ENCODE measurements at places on chromosomes 7 and 10.

DNA sequence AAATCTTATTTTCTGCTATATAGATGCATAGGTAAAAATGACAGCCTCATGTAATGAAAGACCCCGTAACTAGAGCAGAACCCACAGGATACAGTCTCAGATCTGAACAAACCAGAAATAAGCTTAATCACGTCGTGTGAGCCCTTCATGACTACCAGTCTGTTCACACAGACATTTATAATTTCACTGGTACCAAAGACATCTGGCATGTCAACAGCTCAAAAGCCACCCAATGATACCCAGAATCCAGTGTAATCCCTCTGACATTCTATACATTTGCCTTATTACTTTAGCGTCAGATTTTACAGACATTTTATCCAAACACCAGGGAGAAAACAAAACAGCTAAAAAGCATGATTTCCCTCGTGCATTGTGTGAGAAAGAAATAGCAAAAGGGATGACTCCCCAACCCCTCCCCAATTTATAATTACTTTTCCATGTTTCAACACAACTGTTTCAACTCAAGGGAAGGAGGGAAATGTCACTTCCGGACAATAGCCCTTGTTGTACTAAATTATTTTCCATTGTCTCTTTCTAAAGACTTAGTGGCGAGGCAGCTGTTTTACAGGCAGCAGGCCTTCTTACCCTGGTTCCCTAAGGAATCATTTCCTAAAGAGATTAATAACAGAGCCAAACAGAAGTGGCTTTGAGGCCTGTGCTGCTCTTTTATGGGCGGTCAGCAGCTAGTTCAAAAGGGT, 33.2 kb downstream of the DOCK4 start:
- no peak for DNase-seq

DNA sequence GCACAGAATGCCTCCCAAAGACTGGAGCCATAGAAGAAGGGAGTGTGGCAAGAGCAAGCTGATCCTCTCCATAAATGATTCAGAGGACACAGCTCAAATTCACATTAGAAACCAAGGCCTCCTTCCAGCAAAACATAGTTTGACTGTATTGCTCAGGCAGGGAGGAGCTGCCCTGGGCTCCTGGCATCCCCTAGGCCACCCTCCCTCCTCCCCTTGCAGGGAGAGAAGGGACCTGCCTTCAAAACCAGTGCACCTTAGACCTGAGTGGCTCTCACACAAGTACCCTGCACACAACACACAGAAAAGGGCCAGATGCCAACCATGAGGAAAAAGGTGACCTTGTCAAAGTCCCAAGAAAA, 64.7 kb downstream of the CREB3L2 start:
- DNase-seq, result no peak

GRCh38 chr10:36256166-36256565, 614.1 kb upstream of the FZD8 start:
- DNase-seq, result no peak

GRCh38 chr7:2638224-2638991, 6.6 kb downstream of the TTYH3 start:
- DNase-seq, result no peak

DNA sequence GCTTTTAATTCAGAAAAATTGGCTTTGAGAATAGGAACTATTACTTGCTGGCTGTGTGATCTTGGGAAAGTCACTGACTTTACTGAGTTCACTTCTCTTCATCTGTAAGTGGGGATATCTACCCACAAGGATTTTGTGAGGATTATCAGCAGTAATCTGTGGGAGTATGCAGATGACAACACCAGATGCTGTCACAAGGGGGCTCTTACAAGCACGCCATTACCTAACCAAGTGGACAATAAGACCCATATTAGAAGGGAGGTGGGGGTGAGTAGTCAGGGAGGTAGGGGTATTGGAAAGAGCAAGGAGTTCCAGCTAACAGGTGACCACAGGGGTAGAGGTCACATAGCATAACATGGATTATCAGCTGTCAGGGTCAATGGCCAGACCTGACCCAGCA, 569.4 kb downstream of the SUGCT start:
- DNase-seq, result no peak

DNA sequence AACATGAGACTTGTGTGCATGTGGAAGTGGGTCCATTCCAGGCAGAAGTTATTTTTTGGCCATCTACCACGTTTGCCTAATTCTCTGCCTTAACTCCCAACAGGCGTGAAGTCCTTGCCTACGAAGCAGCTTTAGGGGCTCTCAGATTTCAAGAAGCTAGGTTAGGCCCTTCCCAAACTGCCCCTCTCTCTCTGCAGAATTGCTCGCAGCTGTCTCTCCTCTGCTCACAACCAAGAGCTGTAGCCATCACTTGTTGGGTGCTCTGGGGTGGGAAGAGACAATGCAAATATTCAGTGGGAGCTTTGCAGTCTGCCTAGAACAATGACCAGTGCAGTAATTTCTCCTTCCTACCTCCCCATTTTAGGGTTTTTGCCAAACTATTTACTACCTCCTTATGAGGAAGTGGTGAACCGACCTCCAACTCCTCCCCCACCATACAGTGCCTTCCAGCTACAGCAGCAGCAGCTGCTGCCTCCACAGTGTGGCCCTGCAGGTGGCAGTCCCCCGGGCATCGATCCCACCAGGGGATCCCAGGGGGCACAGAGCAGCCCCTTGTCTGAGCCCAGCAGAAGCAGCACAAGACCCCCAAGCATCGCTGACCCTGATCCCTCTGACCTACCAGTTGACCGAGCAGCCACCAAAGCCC, 24.9 kb downstream of the CYP17A1 start:
- DNase-seq, result no peak

DNA sequence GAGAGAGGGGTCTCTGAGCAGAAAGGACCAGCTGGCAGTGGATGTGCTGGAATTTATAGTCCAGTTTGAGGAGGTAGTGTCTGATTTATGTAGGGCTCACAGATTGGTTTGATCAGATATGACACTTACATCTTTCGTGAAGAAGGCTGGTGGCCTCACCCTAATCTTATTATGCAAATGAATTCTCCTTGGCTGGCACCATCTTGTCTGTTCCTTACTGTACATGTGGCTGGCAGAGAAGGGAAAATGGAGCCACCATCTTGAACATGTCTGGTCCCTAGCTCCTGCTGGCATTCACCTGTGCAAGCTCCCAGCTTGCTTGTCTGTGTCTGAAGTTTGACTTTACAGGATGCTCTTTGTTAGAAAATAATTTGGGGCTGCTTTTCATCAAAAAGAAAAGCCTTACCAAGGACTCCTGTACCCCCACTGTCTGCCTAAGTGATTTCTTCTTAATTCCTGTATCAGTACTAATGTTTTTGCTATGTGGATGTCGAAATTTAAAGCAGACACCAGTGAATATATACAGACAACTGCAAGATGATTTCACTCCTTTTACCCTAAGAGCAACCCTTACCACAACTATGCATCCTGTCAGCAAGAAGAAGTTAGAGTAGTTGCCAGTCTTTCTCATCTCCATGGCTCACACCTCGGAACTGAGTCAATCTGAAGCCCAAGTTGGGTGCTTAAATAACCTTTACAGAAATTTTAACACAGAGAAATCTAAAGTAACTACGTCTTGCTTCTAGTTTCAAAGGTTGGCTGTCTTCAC, 322.0 kb upstream of the SEMA3D start:
- no peak for DNase-seq

DNA sequence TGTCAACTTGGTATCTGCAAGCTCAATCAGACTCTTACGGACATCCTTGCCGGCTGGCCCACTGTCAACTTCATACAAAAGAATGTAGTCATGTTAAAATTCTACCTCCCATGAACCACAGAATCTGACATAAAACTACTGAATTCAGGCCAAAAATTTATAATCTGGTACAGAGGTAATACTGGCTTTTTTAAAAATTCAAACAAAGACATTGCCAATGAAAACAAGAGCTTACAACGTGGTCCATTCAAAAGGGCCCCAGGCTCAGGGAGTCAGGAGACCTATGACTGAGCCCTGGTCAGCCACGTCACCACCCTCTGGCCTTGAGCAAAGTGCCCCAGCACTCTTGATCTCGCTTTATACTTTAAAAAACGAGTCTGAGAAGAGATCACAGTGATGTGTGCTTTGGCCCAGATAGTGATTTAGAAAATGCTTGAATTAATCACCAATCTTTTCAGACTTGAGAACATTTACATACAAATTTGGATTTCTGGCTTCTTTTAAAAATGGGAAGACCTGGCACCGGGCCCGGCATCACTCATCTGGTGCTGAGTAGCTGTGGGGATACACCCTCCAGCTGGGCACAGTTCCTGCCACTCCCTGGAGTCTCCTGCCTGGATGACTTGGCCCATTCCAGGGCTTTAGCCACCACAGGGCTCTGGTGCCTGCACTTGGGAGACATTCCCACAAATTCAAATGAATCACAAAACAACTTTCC, 94.1 kb downstream of the PIP4K2A start:
- no peak for DNase-seq

- no peak for DNase-seq
Observed at GRCh38 chr7:30697719-30698460, 15.6 kb upstream of the CRHR2 start.

GRCh38 chr10:14670551-14671240, 104.0 kb downstream of the FAM107B start:
- no peak for DNase-seq

GRCh38 chr7:42730586-42730985, 181.3 kb downstream of the C7orf25 start:
- DNase-seq, result no peak

DNA sequence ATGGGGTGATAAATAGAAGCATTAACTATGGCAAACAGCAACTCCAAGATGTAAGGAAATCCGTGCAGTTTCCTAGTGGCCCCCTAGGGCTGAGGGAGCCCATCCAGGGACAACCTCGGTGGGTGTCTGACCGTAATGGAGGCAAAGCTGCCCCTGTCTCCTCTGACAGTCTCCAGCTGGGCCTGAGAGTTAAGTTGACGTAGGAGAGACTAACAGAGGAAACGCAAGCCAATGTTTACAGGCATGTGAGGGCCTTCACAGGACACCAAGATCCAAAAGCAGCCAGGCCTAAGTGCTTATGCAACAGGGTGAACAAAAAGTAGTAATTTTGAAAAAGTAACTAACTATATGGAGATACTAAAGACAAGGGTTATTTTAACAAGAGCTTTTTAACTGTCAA, 330.0 kb upstream of the C7orf33 start:
- DNase-seq, result no peak

- DNase-seq, result no peak
Observed at GRCh38 chr10:32893434-32893833, 64.6 kb downstream of the ITGB1 start.

DNA sequence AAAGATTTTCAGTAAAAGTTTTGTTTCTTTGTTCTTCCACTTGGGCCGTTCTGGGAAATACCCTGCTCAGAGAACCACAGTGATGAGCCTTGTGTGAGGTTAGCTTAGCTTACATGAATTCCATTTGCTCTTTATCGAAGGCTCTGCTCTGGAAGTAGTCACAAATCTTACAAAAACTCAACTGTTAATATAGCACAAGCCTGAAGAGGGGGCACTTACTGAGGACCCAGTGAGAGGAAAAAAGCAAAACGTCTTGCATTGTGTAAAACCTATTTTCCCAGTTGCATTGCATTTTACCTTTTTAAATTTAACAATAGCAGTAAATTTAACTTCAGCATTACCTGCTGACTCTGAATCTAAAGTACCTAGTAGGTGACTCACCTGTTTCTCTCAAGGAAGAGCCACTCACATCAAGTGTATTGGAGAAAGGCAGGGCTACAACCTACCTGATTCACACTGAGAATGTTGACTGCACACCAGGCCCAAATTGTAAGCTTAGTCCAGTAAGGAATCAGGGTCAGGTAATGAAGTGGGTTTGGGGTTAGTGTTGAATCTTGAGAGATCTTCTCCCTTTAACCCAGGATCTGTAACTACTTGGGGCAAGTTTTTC, 42.3 kb downstream of the PPP1R17 start:
- DNase-seq, result no peak

GRCh38 chr10:26215935-26216584, 514 bp upstream of the GAD2 start:
- peak; percentile 44 for DNase-seq

- DNase-seq, result no peak
Observed at GRCh38 chr10:6039711-6040110, 22.5 kb downstream of the IL2RA start.

- no peak for DNase-seq
Observed at GRCh38 chr7:1754345-1754908, 84.3 kb downstream of the ELFN1 start.

DNA sequence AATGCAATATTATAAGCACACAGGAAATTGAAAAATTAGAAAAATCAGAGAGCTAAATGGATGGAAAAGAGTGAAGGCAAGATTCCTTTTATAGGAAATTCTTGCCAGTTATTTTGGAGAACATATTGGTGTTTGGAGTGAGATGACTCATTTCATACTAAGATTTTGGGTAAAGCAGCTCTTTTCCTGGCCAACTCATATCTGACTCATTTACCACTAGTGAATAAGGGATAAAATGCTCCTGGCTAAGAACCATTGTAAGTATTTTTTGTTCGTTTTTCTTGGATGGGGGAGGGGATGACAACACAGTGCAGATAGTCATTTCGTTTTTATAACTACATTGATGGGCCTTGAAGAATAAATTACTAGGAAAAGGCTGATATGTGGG, 139.3 kb downstream of the TWIST1 start:
- DNase-seq, result no peak

DNA sequence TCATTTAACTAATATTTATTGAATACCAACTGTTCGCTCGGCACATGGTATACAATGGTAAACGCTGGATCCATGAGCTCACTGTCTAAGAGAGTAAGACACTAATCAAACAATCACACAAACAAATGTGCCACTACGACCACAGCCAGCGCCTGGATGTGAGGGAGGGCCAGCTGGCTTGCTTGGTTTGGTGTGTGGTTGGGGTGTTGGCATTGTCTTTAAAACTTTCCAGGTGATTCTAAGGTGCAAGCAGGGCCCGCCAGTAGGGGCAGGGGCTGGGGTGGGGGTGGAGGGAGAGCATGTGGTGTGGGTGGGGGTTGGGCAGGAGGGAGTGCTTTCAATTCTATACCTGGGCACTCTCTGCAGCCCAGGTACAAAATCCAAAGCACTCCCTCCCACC, 31.6 kb downstream of the ADRA2A start:
- DNase-seq, result no peak

GRCh38 chr10:633279-634245, 55.9 kb downstream of the DIP2C start:
- peak; percentile 11 for DNase-seq

GRCh38 chr7:47031786-47032535, 550.0 kb downstream of the TNS3 start:
- no peak for DNase-seq

DNA sequence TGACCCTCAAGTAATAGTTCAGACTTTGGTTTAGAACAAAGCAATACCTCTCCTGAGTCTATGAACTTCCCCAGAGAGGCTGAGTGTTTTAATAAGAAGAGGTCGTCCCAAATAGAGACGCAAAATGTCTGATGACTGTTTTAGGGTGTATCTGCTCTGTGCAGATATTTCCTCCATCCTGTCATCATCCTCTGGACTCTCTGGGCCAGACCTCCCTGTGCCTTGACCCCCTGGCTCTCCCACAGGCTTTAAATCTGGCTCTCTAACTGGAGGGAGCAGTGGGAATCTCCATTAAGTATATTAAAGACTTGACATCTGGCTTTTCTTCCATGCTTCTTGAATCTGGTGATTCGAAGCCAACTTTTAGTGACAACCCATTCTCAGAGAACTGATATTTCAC, 633.3 kb downstream of the INHBA start:
- no peak for DNase-seq

Data from NCI-H1092 (cell line).